Activated CD8-positive, alpha-beta memory T cell treated with anti-CD3 and anti-CD28 coated beads for 1 hour (primary cell): ENCODE measurements at places on chromosomes 7 and 10.

GRCh38 chr7:42315103-42315502 is 78.1 kb upstream of the GLI3 start:
- DNase-seq, result no peak

GRCh38 chr7:142010952-142011548 is 15.4 kb downstream of the MGAM start:
- no peak for DNase-seq

- DNase-seq, result no peak
These were observed 24.9 kb upstream of the ZC3HAV1L start for GRCh38 chr7:139060695-139061237.

GRCh38 chr7:683526-684205 is 42.8 kb upstream of the DNAAF5 start:
- no peak for DNase-seq

GRCh38 chr10:4671451-4672145 is 154.4 kb upstream of the AKR1E2 start:
- no peak for DNase-seq

- DNase-seq, result no peak
These were observed 66.1 kb upstream of the RAPGEF5 start for GRCh38 chr7:22422831-22423615.

DNA sequence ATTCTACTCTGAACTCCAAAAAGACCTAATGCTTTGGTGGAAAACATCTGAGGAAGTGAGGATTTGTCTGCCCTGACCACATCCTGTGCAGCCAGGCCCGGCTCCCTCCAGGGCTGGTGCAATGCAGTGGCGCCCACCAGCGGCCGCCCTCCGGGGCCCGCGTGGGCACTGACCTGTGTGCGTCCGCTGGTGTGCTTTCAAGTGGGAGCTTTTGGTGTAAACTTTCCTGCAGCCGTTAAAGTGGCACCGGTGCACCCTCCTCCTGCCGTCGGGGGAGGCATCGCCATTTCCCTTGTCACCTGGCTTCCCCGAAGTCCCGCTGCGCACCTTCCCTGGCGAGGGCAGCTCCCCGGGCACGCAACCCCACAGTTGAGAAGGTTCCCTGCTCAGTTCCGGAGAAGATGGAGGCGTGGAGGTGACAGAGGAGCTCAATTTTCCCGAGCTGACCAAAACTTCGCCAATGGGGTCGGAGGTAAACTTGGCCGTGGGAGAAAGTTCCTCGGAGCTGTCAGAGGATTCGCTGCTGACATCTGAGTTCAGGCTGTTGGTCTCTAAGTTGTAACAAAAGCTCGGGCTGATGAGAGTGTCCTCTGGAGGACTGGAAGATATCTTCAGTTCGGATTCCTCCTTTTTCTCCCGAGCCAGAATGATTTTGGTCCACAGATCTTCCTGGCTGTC is 3.4 kb downstream of the KLF6 start:
- no peak for DNase-seq

DNA sequence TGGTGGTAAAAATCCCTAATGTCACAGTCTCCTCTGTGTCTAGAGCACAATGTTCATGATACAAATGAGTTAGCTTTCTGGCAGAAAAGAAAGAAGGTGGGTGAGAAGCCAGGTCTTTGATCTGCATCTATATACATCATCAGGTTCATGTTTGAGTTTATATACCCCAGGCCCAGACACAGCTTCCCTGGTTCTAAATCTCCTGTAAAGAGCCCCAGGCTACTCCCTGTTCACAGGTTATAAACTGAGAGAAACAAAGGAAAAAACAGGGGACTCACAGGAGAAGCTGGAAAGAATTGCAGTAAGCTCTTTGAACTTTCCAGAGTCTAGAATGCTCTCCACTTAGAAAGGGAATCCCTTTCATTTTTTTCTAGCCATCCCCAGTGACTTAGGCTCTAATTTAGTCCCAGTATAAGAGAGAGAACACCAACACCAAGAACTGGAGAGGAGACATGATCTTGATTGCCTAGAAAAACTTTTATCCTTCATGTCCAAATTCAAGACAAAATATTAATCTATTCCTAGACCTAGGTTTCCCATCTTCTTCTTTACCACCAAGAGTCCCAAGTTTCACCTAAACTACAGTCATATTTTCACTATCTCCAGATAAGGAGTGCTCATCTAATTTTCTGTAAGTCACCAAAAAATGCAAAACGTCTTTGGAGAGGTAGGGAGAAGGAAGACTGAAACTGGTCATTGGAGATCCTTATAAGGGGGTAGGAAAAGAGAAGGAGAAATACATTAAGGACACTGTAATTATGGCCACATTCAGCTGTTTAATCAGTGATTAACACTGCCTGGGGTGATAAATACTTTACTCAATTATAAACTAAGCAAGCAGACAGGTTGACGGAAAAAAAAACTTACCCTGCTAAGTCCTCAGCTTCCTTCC is 469 bp downstream of the MSS51 start:
- no peak for DNase-seq

DNA sequence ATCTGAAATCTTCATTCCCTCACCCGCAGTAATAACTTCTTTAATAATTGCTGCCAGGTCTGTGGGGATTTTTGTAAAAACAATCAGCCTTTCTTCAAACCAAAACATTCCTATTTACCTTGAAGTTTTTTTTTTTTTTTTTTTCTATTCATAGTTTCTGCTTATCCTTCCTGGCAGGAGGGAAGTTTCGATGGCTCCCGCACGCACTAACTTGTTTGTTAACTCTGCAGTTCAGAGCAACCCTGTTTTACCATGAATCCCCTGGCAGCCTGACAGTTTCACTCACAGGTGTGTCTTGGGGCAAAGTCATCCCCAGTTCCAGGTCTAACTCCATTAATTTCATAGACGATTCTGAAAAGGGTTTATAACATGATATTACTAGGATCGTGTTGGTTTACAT is 149.3 kb downstream of the KLF6 start:
- DNase-seq, result no peak

- DNase-seq, result no peak
These were observed 65.9 kb upstream of the MEOX2 start for GRCh38 chr7:15752377-15752776.
